ENCODE measurements at places on chromosomes 12 and 14. TPM values are rescaled to one million over a fixed set of nuclear protein-coding genes. Genes with fewer than 3 reads are reported as not detected.

GRCh38 chr14:38948171-38948570 is 154.9 kb downstream of the SEC23A start:
- H3K27me3 ChIP-seq, result no peaks in the 10 kb centered on the region
- H3K27ac ChIP-seq, result no peak overlapping the region
- no peaks in the 10 kb centered on the region for H3K36me3 ChIP-seq
- DNase-seq, result no peak
- H3K4me1 ChIP-seq, result no peaks in the 10 kb centered on the region
- no peak overlapping the region for H3K4me3 ChIP-seq

The ACVRL1 gene
- total RNA-seq, result 11.6 TPM

The KRT74 gene
- total RNA-seq, result not detected

The CCDC38 gene
- not detected for total RNA-seq

- H3K4me1 ChIP-seq, result no peaks in the 10 kb centered on the region
- H3K36me3 ChIP-seq, result no peaks in the 10 kb centered on the region
- H3K4me3 ChIP-seq, result no peak overlapping the region
- DNase-seq, result no peak
These were observed 16.8 kb downstream of the FLVCR2 start for GRCh38 chr14:75595226-75595625.

The ZNF10 gene
- 14.3 TPM for total RNA-seq

The TAS2R19 gene
- total RNA-seq, result 7.4 TPM

The ETFBKMT gene
- 5.4 TPM for total RNA-seq

GRCh38 chr12:4134448-4135263 is 138.9 kb upstream of the CCND2 start:
- no peak for DNase-seq
- no peak overlapping the region for H3K4me3 ChIP-seq
- H3K27me3 ChIP-seq, result no peaks in the 10 kb centered on the region

The SLC22A17 gene
- 31.9 TPM for total RNA-seq

The BLOC1S1 gene
- total RNA-seq, result 159 TPM

The RASSF8 gene
- 46.9 TPM for total RNA-seq

DNA sequence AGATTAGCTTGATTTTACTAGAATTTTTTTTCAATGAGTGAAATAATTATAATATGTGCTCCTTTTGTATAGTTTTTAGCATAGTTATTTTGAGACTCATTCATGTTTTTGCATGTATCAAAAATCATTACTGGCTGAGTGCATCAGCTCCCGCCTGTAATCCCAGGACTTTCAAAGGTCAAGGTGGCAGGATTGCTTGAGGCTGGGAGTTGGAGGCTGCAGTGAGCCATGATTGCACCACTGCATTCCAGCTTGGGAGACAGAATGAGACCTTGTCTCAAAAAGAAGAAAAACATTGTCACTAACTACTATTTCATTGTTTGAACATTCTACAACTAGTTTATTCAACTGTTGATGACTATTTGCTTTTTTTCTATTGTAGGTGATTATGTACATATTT is 802.7 kb downstream of the SLC16A7 start:
- DNase-seq, result no peak
- no peaks in the 10 kb centered on the region for H3K36me3 ChIP-seq
- no peaks in the 10 kb centered on the region for H3K27me3 ChIP-seq
- H3K27ac ChIP-seq, result no peak overlapping the region
- H3K4me3 ChIP-seq, result no peak overlapping the region

All from hepatocyte (in vitro differentiated cells).